Mammary epithelial cell (primary cell): ENCODE measurements at places on chromosomes 12 and 14. TPM values are rescaled to one million over a fixed set of nuclear protein-coding genes. Genes with fewer than 3 reads are reported as not detected.

- no peak for DNase-seq
These were observed 135.0 kb upstream of the MYL2 start for GRCh38 chr12:111055181-111055880.

GPR84 gene
- total RNA-seq, result 0.33 TPM in 1 of 2 replicates, not detected in the other

BORCS5 gene
- total RNA-seq, result 24.8 TPM

GRCh38 chr12:101671833-101672232 is 25.6 kb upstream of the CHPT1 start:
- no peak for DNase-seq

DNA sequence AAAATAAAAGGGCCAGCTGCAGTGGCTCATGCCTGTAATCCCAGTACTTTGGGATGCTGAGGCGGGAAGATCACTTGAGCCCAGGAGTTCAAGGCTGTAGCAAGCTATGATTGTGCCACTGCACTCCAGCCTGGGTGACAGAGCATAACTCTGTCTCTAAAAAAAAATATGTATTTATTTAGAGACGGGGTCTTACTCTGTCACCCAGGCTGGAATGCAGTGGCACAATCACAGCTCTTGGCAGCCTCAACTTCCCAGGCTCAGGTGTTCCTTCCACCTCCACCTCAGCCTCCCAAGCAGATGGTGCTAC is 179.3 kb upstream of the ATF7IP start:
- DNase-seq, result no peak

- no peak for DNase-seq
These were observed 32.8 kb upstream of the PRIMA1 start for GRCh38 chr14:93821051-93821450.

DNA sequence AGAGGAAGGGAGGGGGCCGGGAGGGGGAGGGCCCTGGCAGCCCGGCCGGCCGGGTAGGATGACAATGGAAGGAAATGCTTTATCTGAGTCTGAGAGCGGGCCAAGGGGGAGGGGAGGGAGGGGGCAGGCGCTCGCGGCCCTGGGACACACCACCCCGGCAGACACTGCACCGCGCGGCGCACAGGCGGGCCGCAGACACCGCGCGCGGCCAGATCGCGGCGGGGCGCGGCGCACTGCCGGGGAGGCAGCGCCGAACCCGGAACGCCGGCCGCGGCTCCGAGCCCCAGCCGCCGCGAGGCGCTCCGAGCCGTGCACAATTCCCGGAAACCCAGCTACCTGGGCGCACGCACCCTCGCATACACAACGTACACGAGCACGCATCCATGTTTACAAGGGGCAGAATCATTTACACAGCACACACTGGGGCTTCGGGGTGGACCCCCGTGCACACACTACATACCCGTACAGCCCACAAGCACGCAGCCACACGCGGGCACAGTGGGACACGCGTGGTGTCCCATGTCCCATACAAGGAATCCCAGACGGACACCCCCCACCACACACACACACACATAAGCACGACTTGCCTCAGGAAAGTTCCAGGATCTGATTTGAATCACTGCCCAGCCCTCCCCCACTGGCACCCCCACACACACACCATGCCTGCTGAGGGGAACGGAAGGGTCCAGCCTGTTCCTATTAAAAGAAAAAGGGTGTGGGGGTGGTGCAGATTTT is at the start of gene HDAC7:
Gene HDAC7 (minus strand): TSS at position 8 of the 735 bp plus-strand sequence. CDS start 118 bp downstream, outside the sequence.
- DNase-seq, result peak; percentile 68

DCN gene
- 0.75 TPM in 1 of 2 replicates, not detected in the other for total RNA-seq

DNA sequence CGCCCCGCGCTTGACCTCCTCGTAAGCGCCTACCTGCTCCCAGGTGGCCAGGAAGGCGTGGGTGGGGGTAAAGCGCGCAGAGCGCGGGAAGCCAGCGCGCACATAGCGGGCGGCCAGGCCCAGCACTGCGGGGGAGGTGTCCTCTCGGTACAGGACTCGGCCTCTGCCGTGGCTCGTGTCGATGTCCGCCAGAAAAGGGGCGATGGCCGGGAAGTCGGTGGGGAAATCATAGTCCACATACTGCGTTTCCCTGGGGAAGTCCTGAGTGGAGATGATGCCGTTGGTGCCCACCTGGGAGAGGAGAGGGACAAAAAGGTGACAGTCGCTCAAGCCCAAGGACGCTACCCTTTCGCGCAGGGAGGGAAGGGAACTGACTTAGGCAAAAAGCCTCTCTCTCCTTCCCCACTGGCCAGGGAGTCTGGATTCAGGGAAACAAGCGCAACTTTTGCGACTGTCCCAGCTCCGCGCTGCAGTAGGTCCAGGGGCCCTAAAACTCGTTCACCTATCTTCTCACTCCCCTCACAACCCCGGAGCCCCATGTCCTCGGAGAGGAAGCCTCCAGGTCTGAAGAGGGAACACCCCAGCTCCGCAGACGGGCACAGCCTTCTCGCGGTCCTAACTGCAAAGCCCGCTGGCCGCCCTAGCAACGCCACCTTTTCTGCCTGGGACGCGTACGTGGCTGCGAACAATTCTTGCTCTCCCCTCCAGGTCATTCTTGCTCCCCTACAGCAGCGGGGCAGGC is 815 bp downstream of the NID2 start:
- no peak for DNase-seq

INSM2 gene
- total RNA-seq, result not detected

DNA sequence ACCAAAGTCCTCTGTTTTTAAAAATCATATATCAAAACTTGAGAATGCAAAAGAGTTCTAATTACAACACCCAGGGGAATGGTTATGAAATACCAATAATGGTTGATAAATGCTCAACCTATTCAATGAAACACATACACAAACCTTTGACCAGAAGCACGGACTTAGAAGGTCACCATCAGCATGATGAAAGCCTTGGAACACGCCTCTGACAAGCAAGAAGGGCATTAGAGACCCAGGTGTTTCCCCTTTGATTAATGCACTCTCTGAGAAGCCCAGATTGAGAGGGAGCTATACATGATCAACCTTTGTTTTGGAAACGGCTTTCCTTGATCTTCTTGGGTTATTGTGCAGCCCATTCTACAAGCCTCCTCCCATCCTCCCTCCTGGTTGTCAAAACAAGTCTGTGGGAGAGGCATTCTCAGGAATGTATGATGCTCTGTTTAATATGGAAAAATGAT is 69.0 kb downstream of the ZFP36L1 start:
- no peak for DNase-seq

AVPR1A gene
- under 0.01 TPM for total RNA-seq
